Thyroid gland (tissue), 4 donors: ENCODE measurements at places on chromosomes 4 and X. TPM values are rescaled to one million over a fixed set of nuclear protein-coding genes. Genes with fewer than 3 reads are reported as not detected.

- H3K4me1 ChIP-seq, result peaks cover 24% of the 10 kb centered on the region
- peaks cover 81% of the 10 kb centered on the region for H3K27me3 ChIP-seq
- no peaks in the 10 kb centered on the region for H3K36me3 ChIP-seq
- DNase-seq, result no peak
These were observed 2.8 kb upstream of the PITX2 start for GRCh38 chr4:110625576-110626257.

DNA sequence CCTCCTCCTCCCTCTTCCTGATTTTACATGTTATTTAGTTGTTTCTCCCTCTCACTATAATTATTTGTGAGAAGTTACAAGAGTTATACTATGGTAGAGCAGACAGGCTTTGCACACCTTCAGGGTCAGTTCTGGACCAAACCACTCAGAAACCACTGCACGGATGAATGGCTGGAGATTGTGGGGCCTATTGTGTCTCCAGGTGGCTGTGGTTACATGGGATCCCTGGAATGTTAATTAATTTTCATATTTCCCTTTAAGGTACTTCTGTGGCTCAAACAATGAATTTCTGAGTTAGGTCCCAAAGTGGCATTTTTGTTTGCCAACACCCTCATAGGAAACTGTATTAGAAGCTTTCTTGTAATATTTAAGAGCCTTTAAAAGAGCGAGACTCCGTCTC is 151.9 kb downstream of the BMPR1B start:
- H3K4me1 ChIP-seq, result no peaks in the 10 kb centered on the region
- H3K27ac ChIP-seq, result no peak overlapping the region
- no peak overlapping the region for H3K4me3 ChIP-seq

GRCh38 chrX:79630033-79631009 is 263.2 kb upstream of the ITM2A start:
- no peaks in the 10 kb centered on the region for H3K27me3 ChIP-seq
- no peak overlapping the region for H3K27ac ChIP-seq
- peaks cover 4% of the 10 kb centered on the region for H3K4me1 ChIP-seq
- H3K4me3 ChIP-seq, result no peak overlapping the region
- no peaks in the 10 kb centered on the region for H3K36me3 ChIP-seq
- peak; percentile 2 for DNase-seq

GRCh38 chr4:151694961-151695720 is 65.7 kb downstream of the GATB start:
- H3K27ac ChIP-seq, result no peak overlapping the region
- no peak overlapping the region for H3K4me3 ChIP-seq
- H3K36me3 ChIP-seq, result peaks cover 6% of the 10 kb centered on the region
- H3K4me1 ChIP-seq, result peaks cover 6% of the 10 kb centered on the region
- H3K27me3 ChIP-seq, result no peaks in the 10 kb centered on the region

DNA sequence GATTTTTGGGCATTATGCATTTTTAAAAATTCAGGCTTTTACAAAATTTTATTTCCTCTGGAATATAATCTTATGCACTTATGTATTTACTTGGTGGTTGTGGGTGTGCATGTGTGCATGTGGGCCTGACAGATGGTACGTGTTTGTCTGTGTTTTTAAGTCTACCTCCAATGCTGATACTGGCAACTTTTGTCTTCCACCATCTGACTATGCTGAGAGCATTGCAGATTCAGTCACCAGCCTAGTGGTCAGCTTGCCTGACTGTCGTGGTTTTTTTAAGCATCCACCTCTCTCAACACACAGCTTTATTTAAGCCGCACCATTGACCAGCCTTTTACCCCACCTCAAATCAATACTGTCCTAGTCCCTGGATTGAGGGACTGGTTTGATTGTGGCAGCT is 37.1 kb downstream of the FSTL5 start:
- no peaks in the 10 kb centered on the region for H3K4me1 ChIP-seq
- H3K36me3 ChIP-seq, result no peaks in the 10 kb centered on the region
- no peak for DNase-seq
- H3K4me3 ChIP-seq, result no peak overlapping the region
- H3K27ac ChIP-seq, result no peak overlapping the region

DNA sequence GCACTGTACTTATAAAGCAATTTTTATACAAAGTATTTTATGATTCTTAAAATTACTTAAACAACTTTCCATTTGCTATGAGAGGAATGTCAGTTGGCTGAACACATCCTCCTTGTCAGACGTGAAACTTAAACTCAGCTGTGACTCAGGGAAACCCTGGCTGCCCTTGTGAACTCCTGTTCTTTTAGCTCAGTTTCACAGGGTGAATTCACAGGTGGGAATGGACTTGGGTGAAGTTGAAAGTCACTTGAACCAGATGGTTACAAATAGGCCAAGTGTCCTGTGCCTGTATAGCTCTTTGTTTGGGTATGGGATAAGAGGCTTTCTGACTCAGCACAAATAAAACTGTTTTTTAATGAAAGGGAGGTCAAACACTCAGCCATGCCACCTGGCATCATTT is 67.4 kb upstream of the FAM47B start:
- peak; percentile 1 for DNase-seq
- no peaks in the 10 kb centered on the region for H3K4me1 ChIP-seq
- H3K27ac ChIP-seq, result no peak overlapping the region
- H3K27me3 ChIP-seq, result no peaks in the 10 kb centered on the region
- no peaks in the 10 kb centered on the region for H3K36me3 ChIP-seq
- H3K4me3 ChIP-seq, result no peak overlapping the region

SYTL5 gene
- not detected for total RNA-seq

GRCh38 chrX:3142259-3143042 is 101.2 kb downstream of the ARSF start:
- no peak overlapping the region for H3K27ac ChIP-seq
- H3K4me1 ChIP-seq, result no peaks in the 10 kb centered on the region
- no peak for DNase-seq
- no peaks in the 10 kb centered on the region for H3K27me3 ChIP-seq
- no peak overlapping the region for H3K4me3 ChIP-seq
- no peaks in the 10 kb centered on the region for H3K36me3 ChIP-seq

STEEP1 gene
- 35.5 TPM for total RNA-seq

SRPK3 gene
- total RNA-seq, result 0.22 TPM

RPA4 gene
- 1.3 TPM for total RNA-seq

DNA sequence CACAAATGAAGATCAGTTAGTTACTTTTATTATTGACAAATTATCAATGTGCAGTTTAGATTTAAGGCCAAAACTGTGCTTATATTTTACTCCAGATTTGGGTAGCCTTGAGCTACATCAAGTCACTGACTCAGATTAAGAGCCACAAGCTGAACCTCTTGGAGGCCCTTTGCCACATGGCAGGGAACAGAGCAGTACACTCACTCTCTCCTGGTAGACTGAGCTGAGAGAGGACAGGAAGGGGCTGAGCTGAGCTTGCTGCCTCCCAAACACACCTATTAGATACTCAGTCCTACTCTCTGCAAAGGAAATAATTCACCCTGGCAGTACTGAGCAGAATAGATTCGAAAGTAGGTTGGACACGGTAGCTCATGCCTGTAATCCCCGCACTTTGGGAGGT is 7.8 kb downstream of the STAP1 start:
- no peak overlapping the region for H3K27ac ChIP-seq
- H3K27me3 ChIP-seq, result no peaks in the 10 kb centered on the region
- no peaks in the 10 kb centered on the region for H3K36me3 ChIP-seq

DNA sequence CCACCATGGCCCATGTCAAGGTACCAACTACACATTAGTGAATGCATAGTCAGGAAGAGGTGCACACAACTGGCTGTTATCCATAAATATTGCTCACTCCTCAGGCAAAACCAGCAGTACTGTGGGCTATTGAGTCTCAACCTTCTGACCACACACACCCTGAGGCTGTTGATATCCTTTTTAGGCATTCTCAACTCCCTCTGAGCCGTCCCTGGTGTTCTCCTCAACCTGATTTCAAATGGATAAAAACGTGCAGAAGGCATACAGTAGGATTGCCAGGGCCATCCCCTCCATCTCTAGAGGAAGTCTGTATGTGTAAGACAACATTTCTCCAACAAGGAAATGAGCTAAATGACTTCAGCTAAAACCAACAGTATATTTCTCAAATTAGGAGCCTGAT is 98.7 kb upstream of the KLHL13 start:
- no peaks in the 10 kb centered on the region for H3K27me3 ChIP-seq
- DNase-seq, result no peak
- H3K27ac ChIP-seq, result no peak overlapping the region
- H3K4me3 ChIP-seq, result no peak overlapping the region

GSPT2 gene
- total RNA-seq, result 7.9 TPM

TMPRSS11A gene
- not detected for total RNA-seq

DNA sequence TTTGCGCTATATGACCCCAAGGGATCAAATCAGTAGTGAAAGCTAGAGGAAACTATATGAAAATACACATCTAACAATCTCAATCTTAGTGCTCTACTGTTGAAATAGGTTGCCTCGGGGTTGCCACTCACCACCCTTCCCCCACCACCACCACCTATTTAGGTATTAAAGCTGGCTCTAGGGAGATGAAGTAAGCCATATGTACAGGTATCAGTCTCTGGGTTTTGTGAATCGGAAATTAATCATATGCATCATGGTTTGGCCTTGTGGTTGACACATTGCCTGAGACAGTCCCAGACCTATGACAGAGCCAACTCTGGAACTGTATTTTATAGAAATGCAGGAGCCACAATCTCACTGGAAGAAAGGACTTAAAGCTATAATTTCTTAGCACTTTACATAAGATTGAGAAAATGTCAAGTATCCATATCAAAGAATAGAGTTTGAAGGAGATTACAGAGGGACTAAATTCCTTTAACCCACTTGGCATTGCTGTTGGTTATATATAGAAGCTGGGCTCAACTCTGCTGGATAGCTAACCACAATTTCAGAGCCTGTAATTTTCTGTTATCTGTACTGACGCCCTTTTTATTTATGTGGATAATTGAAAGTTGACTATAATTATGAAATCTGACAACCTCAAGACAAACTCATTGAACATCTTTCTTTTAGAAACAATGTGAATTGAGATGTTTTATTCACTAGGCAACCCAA is 26.7 kb upstream of the BMP2K start:
- H3K27ac ChIP-seq, result no peak overlapping the region
- H3K27me3 ChIP-seq, result no peaks in the 10 kb centered on the region
- no peak for DNase-seq
- H3K36me3 ChIP-seq, result no peaks in the 10 kb centered on the region
- peaks cover 7% of the 10 kb centered on the region for H3K4me1 ChIP-seq
- no peak overlapping the region for H3K4me3 ChIP-seq

DNA sequence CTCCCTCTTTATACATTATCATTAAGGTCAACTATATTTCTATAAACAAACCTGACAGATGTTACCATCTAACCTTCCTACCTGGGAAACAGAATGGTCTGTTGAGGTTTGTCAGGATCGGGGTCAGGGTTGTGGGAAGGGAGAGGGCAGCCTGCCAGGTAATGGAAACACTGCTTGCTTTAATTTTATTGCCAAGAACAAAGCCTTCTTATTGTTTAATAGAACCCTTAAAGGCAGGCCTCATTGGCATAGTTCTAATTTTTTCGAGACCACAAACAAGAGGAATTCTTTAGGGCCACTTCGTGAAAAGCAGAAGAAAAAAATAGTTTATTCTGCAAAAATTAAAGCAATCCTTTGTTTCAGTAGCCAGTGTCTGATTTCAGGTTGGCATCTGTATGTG is 113.2 kb downstream of the MID1 start:
- no peak overlapping the region for H3K27ac ChIP-seq
- H3K27me3 ChIP-seq, result no peaks in the 10 kb centered on the region
- no peaks in the 10 kb centered on the region for H3K36me3 ChIP-seq
- H3K4me3 ChIP-seq, result no peak overlapping the region
- no peaks in the 10 kb centered on the region for H3K4me1 ChIP-seq

UGT2B11 gene
- 0.92 TPM for total RNA-seq

DNA sequence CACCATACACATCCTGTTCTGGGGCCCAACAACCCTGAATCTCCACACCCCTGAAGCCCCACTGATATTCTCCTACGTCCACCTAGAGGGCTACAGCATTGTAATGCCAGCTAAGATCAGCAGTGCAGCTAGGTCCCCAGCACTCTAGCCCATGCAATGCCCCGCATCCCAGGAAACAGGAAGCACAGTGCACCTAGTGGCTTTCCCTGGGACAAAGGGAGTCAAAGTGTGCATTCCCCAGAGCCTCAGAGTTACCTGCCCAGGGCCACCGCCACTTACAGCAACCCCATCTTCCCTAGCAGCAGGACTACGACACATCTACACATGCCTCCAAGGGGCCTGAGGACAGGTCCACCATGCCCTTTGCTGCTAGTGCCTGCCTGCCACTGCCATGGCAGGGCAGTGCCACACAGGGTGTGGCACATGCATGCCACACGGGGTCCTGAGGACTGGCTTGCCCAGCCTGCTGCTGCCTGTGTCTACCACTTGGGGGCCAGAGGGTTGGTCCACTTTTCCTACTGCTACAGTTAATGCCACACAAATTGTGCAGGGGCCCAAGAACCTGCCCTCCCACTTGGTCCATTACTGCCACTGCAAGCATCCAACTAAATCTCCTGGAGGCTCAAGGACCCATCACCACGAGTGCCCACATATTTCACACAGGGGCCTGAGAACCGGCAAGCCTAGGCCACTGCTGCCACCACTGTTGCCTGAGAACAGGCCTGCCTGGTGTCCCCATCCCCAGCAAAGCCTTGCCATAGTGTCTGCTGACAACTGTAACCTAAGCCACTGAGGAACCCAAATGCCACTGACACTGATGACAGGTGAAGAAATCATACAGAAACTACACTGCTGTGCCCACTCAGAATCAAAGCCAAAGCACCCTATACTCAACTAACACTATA is 23.7 kb downstream of the TLR6 start:
- H3K27ac ChIP-seq, result no peak overlapping the region
- no peaks in the 10 kb centered on the region for H3K27me3 ChIP-seq
- peaks cover 15% of the 10 kb centered on the region for H3K4me1 ChIP-seq
- no peak for DNase-seq
- no peak overlapping the region for H3K4me3 ChIP-seq

GRCh38 chr4:145099653-145100052 is 1.5 kb downstream of the ABCE1 start:
- H3K27me3 ChIP-seq, result no peaks in the 10 kb centered on the region
- no peaks in the 10 kb centered on the region for H3K36me3 ChIP-seq
- no peak overlapping the region for H3K4me3 ChIP-seq
- no peak overlapping the region for H3K27ac ChIP-seq
- no peak for DNase-seq

GRCh38 chr4:54696649-54697048 is 38.9 kb downstream of the KIT start:
- no peaks in the 10 kb centered on the region for H3K4me1 ChIP-seq
- H3K27ac ChIP-seq, result no peak overlapping the region
- H3K36me3 ChIP-seq, result no peaks in the 10 kb centered on the region
- H3K27me3 ChIP-seq, result no peaks in the 10 kb centered on the region
- no peak overlapping the region for H3K4me3 ChIP-seq

- no peak overlapping the region for H3K27ac ChIP-seq
- no peaks in the 10 kb centered on the region for H3K4me1 ChIP-seq
- DNase-seq, result no peak
- H3K4me3 ChIP-seq, result no peak overlapping the region
- no peaks in the 10 kb centered on the region for H3K27me3 ChIP-seq
- no peaks in the 10 kb centered on the region for H3K36me3 ChIP-seq
These were observed 659.8 kb upstream of the MAGEB2 start for GRCh38 chrX:29555465-29556091.

DNA sequence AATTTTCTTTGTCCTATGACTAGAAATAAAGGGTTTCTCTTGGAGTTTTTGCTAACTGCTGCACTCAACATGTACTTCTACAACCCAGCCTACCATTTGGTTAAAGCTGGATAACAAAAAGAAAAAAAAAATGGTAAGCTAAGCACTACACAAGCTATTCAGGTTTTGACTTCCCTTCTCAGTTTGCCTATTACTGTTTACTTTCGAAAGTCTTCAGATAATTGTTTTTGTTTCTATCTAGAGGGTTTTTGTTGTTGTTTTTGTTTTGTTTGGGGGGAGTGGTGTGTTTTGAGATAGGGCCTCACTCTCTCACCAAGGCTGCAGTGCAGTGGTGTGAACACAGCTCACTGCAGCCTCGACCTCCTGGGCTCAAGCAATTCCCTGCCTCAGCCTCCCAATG is 46.6 kb downstream of the CLOCK start:
- H3K4me1 ChIP-seq, result no peaks in the 10 kb centered on the region
- no peaks in the 10 kb centered on the region for H3K36me3 ChIP-seq
- DNase-seq, result no peak
- H3K4me3 ChIP-seq, result no peak overlapping the region
